Tibial nerve (tissue), 4 donors: ENCODE measurements at places on chromosomes 3 and 15. TPM values are rescaled to one million over a fixed set of nuclear protein-coding genes. Genes with fewer than 3 reads are reported as not detected.

- DNase-seq, result no peak
Measured at GRCh38 chr15:71057581-71057980, 57.7 kb upstream of the THSD4 start.

DNA sequence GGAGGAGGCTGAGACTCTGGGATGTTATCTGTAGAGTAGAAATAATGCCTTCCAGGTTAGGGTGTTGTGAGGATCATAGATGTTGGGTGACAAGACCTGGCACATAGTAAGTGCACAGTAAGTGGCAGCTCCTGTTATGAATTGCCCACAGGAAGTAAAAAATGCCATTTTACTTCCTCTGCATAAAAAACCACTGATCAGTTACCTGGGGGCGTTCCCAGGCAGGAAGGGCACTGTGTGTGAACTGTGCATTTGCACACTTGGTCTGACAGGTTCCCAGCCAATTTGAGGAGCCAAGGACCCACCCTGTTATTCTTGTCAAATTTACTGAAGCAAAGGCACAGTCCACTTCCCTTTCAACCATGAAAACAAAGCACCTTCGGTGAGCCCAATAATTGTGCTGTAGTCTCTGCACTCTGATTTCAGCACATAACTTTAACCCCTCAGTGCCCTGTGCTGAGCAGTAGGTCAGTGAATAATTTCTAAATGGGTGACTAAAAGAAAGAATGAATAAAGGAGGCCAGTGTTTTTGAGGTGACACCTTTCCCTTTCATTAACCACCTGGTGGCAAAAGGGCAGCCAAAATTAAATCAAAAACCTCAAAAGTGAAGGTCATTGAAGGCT lies 85.8 kb upstream of the ARHGEF3 start:
- DNase-seq, result no peak

GRCh38 chr3:196144383-196145105 lies 62.7 kb upstream of the TFRC start:
- no peak for DNase-seq

GRCh38 chr15:74917676-74918075 lies 11.0 kb upstream of the FAM219B start:
- DNase-seq, result no peak

GRCh38 chr3:2765002-2765579 lies 345.1 kb downstream of the IL5RA start:
- DNase-seq, result no peak

- DNase-seq, result no peak
Measured at GRCh38 chr3:197149528-197149927, 119.9 kb upstream of the MELTF start.

DNA sequence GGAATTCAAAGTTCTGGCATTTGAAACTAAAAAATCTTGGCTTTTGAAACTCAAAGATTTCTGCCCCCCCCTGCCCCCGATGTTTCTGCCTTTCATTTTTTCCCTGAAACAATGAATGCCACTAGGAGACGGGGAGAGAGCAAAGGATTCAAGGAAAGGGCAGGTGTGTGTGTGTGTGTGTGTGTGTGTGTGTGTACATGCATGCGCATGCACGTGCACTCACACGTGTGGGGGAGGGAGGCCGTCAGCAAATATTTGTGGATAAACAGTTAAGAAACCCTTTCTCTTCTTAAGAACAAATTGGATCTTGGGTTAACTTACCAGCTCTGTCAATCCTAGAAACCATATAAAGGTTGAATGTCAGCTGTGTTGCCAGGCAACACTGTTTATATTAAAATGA lies 29.2 kb upstream of the CCDC174 start:
- DNase-seq, result no peak

- no peak for DNase-seq
Measured at GRCh38 chr3:59374818-59375211, 325.0 kb upstream of the CFAP20DC start.

DNA sequence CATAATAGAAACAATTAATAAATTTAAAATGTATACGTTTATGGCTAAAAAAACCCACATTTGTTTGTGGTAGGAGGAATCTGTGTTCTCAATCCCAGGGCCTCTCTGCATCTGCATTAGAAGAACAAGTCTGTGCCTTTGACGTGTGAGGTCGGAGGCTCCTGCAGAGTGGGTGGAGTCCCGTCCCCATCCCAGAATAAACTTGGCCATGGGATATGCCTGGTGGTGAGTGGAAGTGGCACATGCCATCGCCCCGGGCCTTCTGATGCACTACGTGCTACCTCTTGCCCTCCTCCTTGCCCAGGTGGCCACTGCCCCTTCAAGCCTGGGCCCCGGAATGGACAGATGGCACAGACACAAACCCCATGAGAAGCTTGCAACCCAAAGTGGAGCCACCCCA lies 131.1 kb upstream of the NSMCE3 start:
- no peak for DNase-seq

- peak; percentile 61 for DNase-seq
Measured at GRCh38 chr3:99929745-99930139, 112.1 kb downstream of the CMSS1 start.

- DNase-seq, result no peak
Measured at GRCh38 chr3:124178531-124178930, 186.6 kb upstream of the ROPN1 start.

DNA sequence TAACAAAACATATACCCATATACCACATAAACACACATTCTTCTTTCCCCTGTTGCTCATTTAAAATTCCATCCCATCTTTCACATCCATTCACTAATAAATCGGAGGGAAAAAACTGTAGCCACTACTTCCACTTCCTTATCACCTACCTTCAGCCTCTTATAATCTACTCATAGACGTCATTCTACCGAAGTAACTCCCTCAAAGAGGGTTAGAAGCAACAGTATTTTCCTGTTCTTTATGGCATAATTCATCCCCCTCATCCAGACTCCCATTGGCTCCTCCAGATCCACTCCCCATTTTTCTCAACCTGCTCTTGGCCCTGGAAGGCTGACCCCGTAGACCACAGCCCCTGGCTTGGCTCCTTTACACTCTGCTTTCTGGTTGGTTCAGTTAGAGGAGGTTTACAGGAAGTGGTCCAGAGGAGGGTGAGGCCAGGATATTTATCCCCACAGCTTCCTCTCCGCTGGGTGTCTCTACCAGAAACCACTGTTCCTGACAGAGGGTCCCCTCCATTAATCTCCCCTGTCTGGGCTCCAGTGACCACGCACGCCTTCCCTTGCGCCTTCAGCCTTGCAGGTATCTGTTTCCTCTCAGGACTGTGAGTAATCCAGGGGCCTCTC lies 46.3 kb downstream of the FMN1 start:
- DNase-seq, result no peak

GRCh38 chr3:31219131-31219843 lies 313.4 kb upstream of the STT3B start:
- DNase-seq, result no peak

- no peak for DNase-seq
Measured at GRCh38 chr15:41575282-41575681, 16.3 kb downstream of the TYRO3 start.

DNA sequence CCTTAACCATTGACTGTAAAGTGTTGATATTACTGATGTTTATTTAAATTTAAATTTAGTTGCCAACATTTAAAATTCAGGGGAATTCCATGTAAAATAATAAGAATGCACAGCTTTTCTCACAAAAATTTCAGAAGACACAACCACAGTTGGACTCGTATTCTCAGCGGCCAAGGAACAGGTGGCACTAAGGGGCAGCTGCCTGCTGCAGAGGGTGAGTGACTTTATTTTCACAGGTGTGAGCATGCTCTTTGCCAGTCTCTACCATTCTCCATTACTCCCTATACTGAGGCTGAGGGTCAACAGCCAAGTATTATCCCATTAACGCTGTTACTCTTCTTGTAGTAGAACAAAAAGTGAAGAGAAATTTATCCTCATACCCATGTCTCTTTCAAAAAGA lies 92.1 kb upstream of the GADL1 start:
- no peak for DNase-seq

DNA sequence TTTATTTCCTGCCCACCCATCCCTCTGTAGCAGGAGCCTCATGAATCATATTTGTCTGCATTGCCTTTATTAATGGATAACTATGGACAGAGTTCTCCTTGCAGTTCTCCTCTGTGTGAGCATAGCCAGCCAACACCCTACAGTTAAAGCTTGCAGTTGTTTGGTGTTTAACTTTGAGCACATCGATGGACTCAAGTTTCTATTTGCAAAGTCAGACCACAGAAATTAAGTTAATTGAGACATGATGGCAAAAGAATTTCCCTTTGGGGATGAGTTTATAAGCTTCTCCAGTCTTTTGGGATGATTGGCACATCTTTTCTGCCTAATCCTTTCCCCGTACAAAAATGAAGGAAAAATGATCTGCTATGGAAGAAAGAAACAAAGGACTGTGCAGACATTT lies 398.9 kb upstream of the THBS1 start:
- no peak for DNase-seq

DNA sequence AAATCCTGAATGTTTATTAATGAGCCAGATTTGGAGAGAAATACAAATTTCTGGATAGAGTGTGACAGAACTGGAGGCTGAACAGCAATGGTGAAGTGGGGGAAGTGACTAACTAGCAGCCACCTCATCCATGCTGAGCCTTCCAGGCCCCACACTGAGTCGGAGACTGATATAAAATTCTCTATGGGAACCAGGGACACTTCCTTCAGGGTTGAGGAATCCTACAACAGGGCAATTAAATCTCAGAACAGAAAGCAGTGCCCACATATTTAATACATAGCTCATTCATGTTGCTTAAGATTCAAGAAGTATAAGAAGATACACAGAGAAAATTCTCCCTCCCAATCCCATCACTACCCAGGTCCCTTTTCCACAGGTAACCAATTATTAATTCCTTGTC lies 49.3 kb downstream of the HACD2 start:
- no peak for DNase-seq

- DNase-seq, result no peak
Measured at GRCh38 chr15:41928637-41929620, 35.1 kb upstream of the SPTBN5 start.

DNA sequence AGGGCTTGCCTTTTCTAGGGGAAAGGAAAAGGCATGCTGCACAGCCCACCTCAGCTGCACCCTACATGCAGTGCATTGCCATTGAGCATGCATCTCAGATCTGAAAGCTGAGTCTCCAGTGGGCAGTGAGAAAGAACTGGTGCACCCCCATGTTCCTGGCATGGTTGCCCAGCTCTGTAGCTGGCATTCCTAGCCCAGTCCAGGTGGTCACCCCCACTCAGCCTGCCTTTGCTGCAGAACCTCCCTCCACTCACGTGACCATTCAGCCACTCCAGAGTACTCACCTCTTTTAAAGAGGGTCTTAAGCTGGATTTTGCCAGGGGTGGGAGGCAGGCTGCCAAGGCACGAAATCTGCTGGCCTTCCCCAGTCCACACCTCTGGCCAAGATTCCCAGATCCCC lies 208.6 kb upstream of the TOPAZ1 start:
- no peak for DNase-seq

GRCh38 chr3:124282751-124283651 lies 291.1 kb upstream of the ROPN1 start:
- DNase-seq, result no peak

- no peak for DNase-seq
Measured at GRCh38 chr3:169390271-169390670, 273.2 kb downstream of the MECOM start.

- DNase-seq, result no peak
Measured at GRCh38 chr3:127363171-127363570, 75.3 kb upstream of the PRR20G start.

- peak; percentile 49 for DNase-seq
Measured at GRCh38 chr3:74643636-74644035, 29.2 kb upstream of the CNTN3 start.

GRCh38 chr3:15267502-15267901 lies 61.5 kb downstream of the CAPN7 start:
- no peak for DNase-seq

DNA sequence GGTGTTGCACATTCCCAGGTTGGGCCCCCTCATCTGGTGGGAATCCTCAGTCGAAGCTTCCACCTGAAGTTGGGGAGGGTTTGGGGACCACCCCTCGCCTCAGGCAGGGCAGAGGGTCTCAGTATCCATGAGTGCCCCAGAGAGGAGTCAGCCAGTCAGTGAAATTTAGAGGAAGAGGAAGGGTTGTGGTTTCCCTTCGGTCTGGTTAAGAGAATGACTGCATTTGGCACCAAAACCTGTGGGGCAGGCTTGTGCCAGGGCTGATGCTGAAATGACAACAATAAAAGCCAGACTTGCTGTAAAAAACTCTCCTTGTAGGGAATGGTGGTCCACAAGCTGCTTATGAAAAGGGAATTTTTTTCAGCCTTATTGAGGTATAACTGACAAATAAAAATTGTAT lies 22.6 kb downstream of the LMCD1 start:
- no peak for DNase-seq

DNA sequence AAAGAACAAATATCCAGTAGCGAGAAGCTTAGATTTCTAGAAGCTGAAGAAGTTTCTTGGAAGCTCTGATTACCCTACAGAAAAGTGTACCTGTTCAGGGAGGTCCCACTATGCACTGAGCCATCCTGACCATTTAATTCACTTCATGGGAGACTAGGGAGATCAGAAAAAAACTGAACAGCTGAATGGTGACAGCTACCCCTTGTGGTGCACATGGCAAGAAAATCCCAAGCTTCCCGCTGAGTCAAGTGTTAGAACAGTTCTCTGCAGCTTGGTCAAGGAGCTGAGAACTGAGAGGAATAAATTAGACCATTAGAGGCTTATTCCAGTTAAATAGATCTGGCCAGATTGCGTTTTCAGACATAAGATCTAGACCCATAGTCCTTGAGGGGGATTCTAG lies 197.2 kb upstream of the VEPH1 start:
- no peak for DNase-seq

DNA sequence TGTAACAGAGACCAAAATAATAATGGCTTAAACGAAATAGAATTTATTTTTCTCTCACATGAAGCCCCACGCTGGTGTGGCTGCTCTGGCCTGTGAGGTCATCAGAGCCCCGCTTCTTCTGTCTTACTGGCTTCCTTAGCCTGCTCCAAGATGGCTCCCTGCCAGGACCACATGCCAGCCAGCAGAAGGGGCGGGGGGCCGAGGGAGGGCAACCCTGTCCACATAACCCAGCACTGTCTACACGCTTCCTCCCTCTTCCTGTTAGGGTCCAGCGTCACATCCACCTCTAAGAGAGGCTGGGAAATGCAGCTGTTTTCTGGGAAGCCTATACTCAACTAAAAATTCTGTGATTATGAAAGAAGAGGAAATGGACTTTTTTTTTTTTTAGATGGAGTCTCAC lies 107.9 kb upstream of the DLG1 start:
- DNase-seq, result no peak

LRRC49 gene
- 10.0 TPM for total RNA-seq

CFAP91 gene
- 14.3 TPM for total RNA-seq

SH2D7 gene
- not detected for total RNA-seq

PPP1R14D gene
- not detected for total RNA-seq

ACY1 gene
- total RNA-seq, result 40.6 TPM

NPHP3 gene
- total RNA-seq, result 52.2 TPM

FRMD5 gene
- total RNA-seq, result 3.1 TPM

LYZL4 gene
- total RNA-seq, result not detected

TLR9 gene
- 0.30 TPM for total RNA-seq

HEMK1 gene
- 10.2 TPM for total RNA-seq

ZIC1 gene
- not detected for total RNA-seq

CCDC39 gene
- not detected for total RNA-seq

CASR gene
- not detected for total RNA-seq

TRIM42 gene
- not detected for total RNA-seq

DCLK3 gene
- 28.2 TPM for total RNA-seq

CMTM8 gene
- total RNA-seq, result 6.3 TPM
